Mammary microvascular endothelial cell (primary cell): ENCODE measurements at places on chromosomes 7 and 10. TPM values are rescaled to one million over a fixed set of nuclear protein-coding genes. Genes with fewer than 3 reads are reported as not detected.

Gene CARD11
- total RNA-seq = 0.25 and 0.27 TPM in 2 replicates

Gene NRG3
- total RNA-seq = 0.13 and 0.20 TPM in 2 replicates

Gene PLEKHS1
- not detected in 2 replicates for total RNA-seq

Gene TUBAL3
- 0.07 and 0.20 TPM in 2 replicates for total RNA-seq

Gene PKD2L1
- not detected in 2 replicates for total RNA-seq

Gene MYO1G
- total RNA-seq = under 0.01 and 0.25 TPM in 2 replicates

Gene LIPF
- total RNA-seq = not detected in 2 replicates

Gene OGDHL
- not detected in 2 replicates for total RNA-seq

Gene MYH16
- 0.64 and 0.67 TPM in 2 replicates for total RNA-seq

Gene TMEM178B
- not detected in 2 replicates for total RNA-seq

Gene CCDC172
- not detected in 2 replicates for total RNA-seq

Gene GSAP
- total RNA-seq = 1.7 and 3.7 TPM in 2 replicates

Gene EFCAB10
- 0.44 TPM in 1 of 2 replicates, not detected in the other for total RNA-seq

Gene SLC25A13
- 31.2 and 32.0 TPM in 2 replicates for total RNA-seq

Gene BAIAP2L1
- total RNA-seq = 2.4 and 4.1 TPM in 2 replicates

Gene OR2A12
- not detected in 2 replicates for total RNA-seq

Gene MMD2
- not detected in 2 replicates for total RNA-seq

Gene SPDYE2B
- not detected in 2 replicates for total RNA-seq

Gene MAP3K8
- total RNA-seq = 2.5 and 3.1 TPM in 2 replicates

Gene BAG3
- 54.5 and 59.0 TPM in 2 replicates for total RNA-seq

Gene ANKRD7
- 0.49 TPM in 1 of 2 replicates, not detected in the other for total RNA-seq

Gene OIT3
- total RNA-seq = not detected in 2 replicates

Gene BICC1
- 0.15 TPM in 1 of 2 replicates, not detected in the other for total RNA-seq

Gene EGFR
- total RNA-seq = 3.1 and 3.5 TPM in 2 replicates

Gene BEND7
- 8.8 and 9.6 TPM in 2 replicates for total RNA-seq

Gene PLXNA4
- total RNA-seq = 2.2 and 3.7 TPM in 2 replicates

Gene NUB1
- total RNA-seq = 52.8 and 56.6 TPM in 2 replicates

Gene TFR2
- under 0.01 and 0.44 TPM in 2 replicates for total RNA-seq

Gene NSUN6
- total RNA-seq = 4.9 and 6.1 TPM in 2 replicates

Gene SLC13A4
- total RNA-seq = not detected in 2 replicates

Gene NOS3
- total RNA-seq = 25.3 and 34.3 TPM in 2 replicates

Gene SYT15
- under 0.01 and 0.20 TPM in 2 replicates for total RNA-seq

Gene LAMB4
- total RNA-seq = 0.10 and 0.13 TPM in 2 replicates

Gene SLC16A9
- 0.10 and 0.13 TPM in 2 replicates for total RNA-seq

Gene WBP1L
- 41.6 and 48.0 TPM in 2 replicates for total RNA-seq

Gene FFAR4
- not detected in 2 replicates for total RNA-seq

Gene WNT16
- not detected in 2 replicates for total RNA-seq

Gene MCU
- 21.1 and 25.1 TPM in 2 replicates for total RNA-seq

Gene SLC39A12
- total RNA-seq = not detected in 2 replicates

Gene CALHM2
- 25.2 and 33.1 TPM in 2 replicates for total RNA-seq

Gene LRGUK
- not detected in 2 replicates for total RNA-seq

Gene SPAM1
- total RNA-seq = not detected in 2 replicates
